ENCODE measurements at places on chromosomes 4 and X.

- peak; percentile 63 for DNase-seq
Observed at GRCh38 chr4:90318193-90318592, 191.0 kb downstream of the CCSER1 start.

- no peak for DNase-seq
Observed at GRCh38 chrX:123918106-123918721, 43.3 kb upstream of the STAG2 start.

GRCh38 chr4:123235431-123235830 lies 161.2 kb upstream of the SPRY1 start:
- no peak for DNase-seq

DNA sequence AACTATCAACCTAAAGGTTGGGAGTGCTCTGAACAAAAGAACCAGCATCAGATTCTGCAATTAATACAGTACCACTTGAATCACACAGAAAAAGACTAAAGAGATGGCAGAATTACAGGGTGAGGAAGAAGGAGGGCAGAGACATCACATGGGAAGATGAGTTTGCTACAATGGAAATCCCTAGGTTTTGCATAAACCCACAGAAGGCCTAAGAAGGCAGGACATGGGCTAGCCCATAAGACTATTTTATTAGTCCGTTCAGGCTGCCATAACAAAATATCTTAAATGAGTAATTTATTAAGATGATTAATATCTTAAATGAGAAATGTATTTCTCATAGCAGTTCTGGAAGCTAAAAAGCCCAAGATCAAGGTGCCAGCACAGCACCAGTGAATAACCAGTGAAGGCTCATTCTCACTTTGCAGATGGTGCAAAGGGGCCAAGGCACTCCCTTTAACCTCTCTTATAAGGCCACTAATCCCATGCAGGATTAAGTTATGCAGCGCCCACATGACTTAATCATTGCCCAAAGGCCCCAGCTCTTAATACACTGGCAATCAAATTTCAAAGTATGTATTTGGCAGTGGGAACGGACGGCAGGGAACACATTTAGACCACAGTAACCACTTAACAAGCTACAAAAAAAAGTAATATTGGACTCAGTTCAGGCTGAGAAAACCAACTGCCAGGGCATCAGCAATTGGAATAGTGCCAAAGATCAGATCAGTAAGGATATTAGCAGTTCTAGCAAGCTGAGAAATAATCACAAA lies 47.6 kb upstream of the NEUROG2 start:
- no peak for DNase-seq

- no peak for DNase-seq
Observed at GRCh38 chr4:99800332-99801004, 16.2 kb upstream of the DAPP1 start.

- no peak for DNase-seq
Observed at GRCh38 chr4:41657561-41657960, 91.0 kb downstream of the PHOX2B start.

GRCh38 chr4:8272472-8273428 lies 3.2 kb downstream of the HTRA3 start:
- DNase-seq, result no peak

GRCh38 chr4:81694176-81694913 lies 222.6 kb upstream of the RASGEF1B start:
- DNase-seq, result no peak

DNA sequence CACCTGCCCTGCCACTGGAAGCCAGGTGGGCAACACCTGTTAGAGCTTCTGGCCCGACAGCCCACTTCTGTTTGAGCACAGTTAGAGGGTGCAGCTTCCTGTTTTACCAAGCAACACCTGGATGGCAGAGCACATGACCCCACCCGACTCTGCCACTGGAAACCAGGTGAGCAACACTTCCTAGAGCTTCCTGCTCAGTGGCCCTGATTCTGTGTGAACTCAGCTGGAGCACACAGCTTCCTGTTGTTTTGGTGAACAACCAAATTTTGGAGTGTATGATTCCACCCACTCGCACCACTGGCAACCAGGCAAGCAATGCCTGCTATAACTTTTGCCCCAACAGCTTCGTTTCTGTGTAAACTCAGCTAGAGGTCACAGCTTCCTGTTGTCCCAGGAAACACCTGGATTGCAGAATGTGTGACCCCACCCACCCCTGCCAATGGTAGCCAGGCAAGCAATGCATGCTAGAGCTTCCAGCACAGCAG lies 163.8 kb upstream of the KLF8 start:
- no peak for DNase-seq

DNA sequence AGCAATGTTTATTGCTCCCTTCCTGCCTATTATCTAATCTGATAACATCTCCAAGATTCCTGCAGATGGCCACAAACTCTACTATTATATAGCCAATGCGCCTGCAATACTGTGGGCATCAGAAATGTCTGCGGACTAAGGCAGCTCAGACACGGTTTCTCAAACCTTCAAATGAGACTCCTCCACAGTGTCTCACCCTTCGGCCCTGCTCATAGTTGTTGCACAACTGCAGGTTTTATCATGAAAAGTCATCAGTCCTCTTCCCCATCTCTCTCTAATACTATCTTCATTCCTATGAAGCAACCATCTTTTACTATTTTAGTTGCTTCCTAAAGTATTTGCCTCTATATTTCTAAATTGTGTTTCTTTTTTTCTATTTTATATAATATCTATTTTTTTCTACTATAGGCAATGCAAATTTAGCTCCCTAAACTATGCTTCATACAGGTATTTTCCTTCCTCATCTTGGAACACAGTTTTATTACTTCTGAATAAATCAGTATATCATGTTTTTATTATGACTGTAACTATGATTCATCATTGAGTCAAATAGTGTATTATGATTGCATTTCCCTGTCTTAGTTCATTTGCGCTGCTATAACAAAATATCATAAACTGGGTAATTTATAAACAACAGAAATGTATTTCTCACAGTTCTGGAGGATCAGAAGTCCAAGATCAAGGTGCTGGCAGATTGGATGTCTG lies 129.7 kb upstream of the EDNRA start:
- DNase-seq, result no peak

DNA sequence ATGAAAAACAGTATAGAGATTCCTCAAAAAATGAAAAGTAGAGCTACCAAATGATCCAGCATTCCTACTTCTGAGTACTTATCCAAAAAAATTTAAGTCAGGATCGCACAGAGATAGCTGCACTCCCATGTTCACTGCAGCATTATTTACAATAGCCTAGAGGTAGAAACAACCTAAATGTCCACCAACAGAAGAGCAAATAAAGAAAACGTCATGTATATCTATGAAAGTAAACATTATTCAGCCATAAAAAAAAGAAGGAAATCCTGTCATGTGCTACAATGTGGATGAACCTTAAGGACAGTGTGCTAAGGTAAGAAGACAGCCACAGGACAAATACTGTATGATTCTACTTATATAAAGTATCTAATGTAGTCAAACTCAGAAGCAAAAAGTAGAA lies 12.4 kb downstream of the THOC2 start:
- no peak for DNase-seq

GRCh38 chrX:134254511-134254910 lies 17.5 kb downstream of the CCDC160 start:
- no peak for DNase-seq

DNA sequence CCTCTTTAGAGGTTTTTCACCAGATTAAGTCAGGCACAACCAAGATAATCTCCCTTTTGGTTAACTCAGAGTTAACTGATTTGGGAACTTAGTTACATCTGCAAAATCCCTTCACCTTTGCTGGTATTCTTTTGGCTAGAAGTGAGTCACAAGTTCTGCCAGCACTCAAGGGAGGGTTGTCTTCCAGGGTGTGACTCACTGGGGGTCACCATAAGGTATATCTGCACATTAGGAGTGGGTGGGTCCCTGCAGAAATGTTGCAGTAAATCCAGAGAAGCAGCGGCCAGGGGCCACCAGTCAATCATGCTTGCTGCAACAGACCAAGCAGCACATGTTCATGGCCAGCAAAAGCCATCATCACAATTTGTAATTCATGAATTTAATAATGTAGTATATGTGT lies 59.8 kb upstream of the MAML3 start:
- no peak for DNase-seq

DNA sequence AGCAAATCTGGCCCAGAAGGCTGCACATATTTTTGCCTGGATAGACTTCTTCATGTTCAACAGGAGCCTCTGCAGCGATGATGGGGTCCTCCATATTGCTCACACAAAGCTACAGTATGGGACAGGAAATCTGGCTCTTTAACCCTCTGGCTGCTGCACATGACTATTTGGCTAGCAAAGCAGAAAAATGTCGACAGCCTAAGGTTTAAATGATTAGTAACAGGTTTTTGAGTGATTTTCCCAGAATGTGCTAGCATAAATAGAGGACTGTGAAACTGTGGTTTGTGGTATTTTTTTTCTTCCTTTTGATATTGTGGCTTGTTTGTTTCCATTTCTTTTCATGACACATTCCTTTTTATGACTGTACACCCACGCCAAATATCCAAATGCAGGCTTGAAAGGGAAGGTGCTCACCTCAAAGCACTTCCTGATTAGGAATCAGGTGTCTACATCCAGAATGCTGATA lies 120.2 kb upstream of the GK2 start:
- no peak for DNase-seq

DNA sequence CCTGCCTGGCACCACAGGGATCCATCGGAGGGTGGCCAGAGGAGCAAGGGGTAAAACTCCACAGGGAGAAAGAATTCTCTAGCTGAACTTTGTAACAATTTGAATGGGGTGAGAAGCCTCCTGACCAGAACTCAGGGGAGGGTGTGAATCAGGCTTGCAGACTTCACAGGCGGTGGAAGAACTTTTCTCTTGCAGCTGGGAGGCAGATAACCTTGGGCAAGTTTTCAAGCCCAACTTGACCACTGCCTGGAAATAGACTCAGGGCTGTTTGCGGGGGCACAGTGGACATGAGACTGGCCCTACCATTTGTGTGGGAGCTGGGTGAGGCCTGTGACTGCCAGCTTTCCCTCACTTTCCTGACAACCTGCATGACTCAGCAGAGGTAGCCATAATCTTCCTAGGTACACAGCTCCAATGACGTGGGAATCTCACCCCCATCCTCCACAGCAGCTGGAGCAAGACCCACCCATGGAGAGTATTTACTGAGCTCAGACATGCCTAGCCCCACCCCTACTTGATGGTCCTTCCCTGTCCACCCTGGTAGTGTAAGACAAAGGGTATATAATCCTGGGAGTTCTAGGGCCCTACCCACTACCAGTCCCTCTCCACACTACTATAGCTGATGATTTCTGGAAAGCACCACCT lies 210.0 kb upstream of the AGTR2 start:
- no peak for DNase-seq

DNA sequence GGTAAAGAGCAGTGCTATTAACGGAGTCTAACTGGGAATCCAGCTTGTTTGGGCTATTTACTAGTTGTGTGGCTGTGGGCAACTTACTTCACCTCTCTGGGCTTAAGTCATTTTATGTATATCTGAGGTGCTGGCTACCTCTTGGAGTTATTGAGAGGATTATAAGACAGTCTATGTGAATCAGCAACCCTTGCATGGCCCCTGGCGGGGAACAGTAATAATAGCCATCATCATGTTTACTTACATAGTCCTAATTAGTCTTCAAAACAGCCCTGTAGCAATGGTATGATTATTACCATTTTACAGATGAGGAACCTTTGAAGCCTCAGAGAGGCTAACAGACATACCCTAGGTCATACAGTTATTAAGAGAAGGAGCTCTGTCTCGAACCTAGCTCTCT lies 1.5 kb downstream of the HPRT1 start:
- no peak for DNase-seq

- DNase-seq, result no peak
Observed at GRCh38 chr4:164748375-164748774, 5.6 kb upstream of the SMIM31 start.

GRCh38 chrX:48956728-48957414 lies 536 bp downstream of the OTUD5 start:
- no peak for DNase-seq

DNA sequence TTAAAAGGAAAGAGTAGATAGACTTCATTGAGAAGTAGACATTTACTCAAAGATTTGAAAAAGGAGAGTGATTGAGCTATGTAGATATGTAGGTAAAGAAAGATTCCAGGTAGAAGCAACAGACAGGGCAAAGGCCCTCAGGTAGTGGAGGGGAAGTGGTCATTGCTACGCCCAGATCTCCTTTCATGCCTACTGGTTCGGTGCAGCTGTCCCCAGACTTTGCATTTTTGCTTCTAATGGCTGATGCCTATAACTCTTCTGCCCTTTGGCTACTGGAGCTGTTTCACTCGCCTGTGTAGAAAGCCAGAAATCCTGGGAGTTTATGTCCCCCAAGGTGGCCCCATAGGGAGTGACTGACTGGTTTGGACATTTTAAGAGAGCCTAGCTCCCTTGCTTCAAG lies 16.9 kb upstream of the ARMCX2 start:
- no peak for DNase-seq

GRCh38 chrX:46686003-46686645 lies 72.8 kb downstream of the SLC9A7 start:
- DNase-seq, result no peak

- DNase-seq, result no peak
Observed at GRCh38 chr4:171929907-171930306, 116.7 kb downstream of the GALNTL6 start.

DNA sequence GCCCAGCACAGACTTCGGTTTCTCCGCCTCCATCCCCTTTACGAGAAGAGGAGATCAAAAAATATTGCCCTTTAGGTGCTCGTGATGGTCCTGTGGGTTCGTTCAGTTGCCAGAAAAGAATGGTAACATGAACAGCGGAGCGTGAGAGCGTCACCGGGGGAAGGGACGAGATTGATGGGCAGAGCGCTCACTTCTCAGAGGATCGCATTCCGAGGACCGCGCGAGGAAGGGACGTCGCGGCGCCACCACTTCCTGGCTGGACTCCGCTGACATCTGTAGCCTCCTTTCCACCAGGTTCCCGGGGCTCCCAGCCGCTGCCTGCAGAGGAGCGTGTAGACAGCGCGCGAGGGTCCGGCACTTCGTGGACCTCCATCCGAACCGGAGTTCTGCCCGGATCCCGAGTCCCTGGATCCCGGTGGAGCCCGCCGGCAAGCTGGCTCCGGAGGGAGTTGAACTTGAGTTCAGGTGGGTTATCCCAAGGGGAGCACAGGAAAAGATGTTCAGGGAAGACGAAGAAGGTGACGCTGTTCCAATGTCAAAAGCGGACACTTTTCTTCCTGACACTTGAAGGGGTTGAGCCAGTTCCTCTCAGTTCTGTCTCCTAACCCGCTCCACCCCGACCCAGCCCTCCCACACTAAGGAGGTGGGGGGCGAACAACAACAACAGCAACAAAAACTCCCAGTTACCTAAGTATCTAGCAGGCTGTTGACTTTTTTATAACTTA lies 484 bp downstream of the GALNTL6 start:
- DNase-seq, result no peak

GRCh38 chr4:65600656-65601055 lies 69.6 kb downstream of the EPHA5 start:
- DNase-seq, result no peak

- no peak for DNase-seq
Observed at GRCh38 chr4:115370490-115370889, 257.1 kb upstream of the NDST4 start.
